ENCODE measurements at places on chromosomes 5 and 9.

- DNase-seq = no peak
Observed at GRCh38 chr9:35681341-35682002, 7.7 kb downstream of the CA9 start.

GRCh38 chr9:83633255-83633654 is 10.3 kb downstream of the IDNK start:
- no peak for DNase-seq

DNA sequence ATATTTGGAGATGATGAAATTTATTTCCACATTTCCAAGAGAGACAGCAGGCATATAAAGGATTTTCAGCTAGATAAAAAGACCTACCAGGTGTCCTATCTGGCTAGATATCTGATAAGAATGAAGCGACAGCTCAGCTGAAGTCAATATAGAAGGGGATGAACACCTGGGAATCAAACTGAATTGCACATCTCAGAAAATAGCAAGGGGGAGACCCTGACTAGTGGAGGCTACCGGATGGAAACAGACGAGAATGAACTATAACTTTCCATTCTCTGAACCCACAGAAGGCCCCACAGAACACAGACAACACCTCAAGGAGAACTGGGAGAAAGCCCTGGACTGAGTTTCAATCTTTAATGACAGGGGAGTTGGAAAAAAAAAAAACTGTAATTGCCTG is 51.1 kb downstream of the CPLANE1 start:
- no peak for DNase-seq

DNA sequence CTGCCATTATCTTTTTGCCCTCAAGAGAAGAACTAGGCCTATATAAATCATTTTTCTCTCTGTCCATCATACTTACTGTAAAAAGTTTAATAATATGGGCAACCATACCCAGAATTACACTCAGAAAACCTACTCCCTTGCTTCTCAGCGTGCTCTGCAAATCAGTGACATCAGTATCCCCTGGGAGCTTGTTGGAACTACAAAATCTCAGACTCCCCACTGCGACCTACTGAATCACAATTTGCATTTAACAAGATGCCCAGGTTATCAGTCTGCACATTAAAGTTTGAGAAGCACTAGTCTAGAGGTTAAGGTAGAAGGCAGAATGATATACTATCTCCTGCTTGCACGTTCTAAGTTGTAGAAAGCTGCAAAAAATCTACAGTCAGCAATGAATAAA is 127.2 kb downstream of the MLLT3 start:
- DNase-seq = no peak

- DNase-seq = no peak
Observed at GRCh38 chr5:55036477-55036876, 12.4 kb downstream of the GZMK start.

DNA sequence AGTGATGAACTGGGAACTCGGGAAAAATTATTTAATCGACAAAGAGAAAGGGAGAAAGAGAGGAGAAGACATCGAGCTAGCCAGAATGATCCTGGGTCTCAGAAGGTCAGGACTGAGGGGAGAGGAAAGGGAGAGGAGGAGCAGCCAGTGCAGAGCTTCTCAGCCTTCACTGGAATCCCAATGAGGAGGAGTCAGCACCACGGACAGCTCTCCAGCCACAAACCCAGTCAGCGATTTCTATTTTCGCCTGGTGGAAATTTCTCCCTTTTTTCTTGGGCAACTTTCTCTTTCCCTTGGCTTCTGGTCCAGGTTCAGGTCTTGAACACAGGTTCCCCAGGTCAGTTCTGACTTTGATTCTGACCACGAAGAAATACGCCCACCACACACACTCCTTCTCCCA is 1.6 kb upstream of the BRINP1 start:
- no peak for DNase-seq

DNA sequence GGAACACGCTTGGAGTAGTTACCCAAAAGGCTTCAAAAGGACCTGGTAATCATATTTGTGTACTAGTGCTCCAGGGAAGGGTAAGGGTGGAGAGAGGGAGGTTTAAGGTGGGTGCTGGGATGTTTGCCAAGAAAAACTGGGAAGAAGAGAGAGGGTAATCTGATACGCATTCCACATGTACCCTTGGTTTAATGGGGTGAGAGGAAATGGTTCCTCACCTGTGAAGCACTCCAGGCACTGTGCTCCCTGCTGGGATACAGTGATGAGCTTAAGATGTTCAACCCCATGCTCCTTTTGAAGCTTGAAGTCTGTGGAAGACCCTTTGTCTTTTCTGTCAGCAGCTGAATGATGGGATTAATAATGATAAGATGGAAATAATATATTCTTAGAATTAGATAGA is 98.4 kb downstream of the COX7C start:
- no peak for DNase-seq

- no peak for DNase-seq
Observed at GRCh38 chr9:114834386-114834785, 28.5 kb upstream of the TNFSF15 start.

DNA sequence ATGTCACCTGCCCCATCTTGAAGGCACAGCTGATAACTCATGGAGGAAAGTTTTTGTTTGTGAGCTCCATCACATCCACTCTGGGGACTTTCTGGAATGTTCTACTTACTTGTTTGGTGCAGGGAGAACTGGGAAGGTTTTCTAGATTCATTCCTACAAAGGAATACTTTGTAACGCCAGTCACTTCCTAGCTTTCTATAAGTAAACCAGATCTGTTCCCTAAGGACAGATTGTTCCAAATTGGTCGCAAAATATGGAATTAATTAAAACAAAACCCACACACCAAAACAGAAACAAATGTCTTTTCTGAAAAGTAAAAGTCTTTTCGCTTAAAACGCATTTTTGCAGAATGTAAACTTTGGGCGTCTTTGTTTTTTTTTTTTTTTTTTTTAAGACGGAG is 167.6 kb downstream of the PDZD2 start:
- DNase-seq = no peak

- no peak for DNase-seq
Observed at GRCh38 chr9:75651709-75652108, 238.8 kb upstream of the PCSK5 start.

DNA sequence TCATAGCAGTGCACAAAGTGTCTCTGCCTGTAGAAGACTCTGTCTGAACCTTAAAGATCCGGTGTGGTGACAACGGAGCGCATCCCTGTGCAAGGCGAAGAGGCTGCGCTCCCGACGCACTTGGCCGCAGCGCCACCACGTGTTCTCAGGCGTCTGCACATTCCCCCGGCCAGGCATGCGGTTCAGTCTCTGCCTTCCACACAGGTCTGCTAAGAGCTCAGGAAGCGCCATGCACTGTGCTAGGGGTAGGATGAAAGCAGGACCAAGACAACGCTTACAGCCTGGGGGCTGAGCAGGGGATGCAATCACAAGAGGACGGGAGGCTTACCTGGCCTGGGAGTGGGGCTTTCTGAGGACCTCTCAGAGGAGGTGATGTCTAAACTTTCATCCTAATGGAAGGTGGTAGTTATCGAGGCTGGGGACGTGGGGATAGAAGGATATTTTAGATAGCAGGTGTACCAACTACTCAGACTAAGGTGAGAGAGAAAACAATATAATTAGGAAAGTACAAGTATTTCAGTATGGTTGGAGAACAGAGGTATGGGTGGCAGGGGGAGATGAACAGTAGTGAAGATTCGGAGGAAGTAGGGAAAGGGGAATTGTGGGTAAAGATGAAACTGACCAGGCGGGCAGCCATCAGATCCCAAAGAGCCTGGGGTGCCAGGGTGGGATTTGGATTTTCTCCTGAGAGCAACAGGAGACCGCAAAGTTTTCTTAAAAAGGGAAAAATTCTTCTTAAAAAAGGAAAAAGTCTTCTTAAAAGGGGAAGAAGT is 13.3 kb downstream of the CAPSL start:
- DNase-seq = peak; percentile 79

- no peak for DNase-seq
Observed at GRCh38 chr5:100827481-100827889, 75.6 kb downstream of the ST8SIA4 start.

- no peak for DNase-seq
Observed at GRCh38 chr5:175159956-175160355, 284.0 kb downstream of the DRD1 start.

- DNase-seq = no peak
Observed at GRCh38 chr9:3823842-3824475, 298.2 kb upstream of the RFX3 start.

- DNase-seq = no peak
Observed at GRCh38 chr9:2764353-2764752, 47.0 kb downstream of the KCNV2 start.

- no peak for DNase-seq
Observed at GRCh38 chr5:37721447-37721871, 118.4 kb downstream of the GDNF start.

DNA sequence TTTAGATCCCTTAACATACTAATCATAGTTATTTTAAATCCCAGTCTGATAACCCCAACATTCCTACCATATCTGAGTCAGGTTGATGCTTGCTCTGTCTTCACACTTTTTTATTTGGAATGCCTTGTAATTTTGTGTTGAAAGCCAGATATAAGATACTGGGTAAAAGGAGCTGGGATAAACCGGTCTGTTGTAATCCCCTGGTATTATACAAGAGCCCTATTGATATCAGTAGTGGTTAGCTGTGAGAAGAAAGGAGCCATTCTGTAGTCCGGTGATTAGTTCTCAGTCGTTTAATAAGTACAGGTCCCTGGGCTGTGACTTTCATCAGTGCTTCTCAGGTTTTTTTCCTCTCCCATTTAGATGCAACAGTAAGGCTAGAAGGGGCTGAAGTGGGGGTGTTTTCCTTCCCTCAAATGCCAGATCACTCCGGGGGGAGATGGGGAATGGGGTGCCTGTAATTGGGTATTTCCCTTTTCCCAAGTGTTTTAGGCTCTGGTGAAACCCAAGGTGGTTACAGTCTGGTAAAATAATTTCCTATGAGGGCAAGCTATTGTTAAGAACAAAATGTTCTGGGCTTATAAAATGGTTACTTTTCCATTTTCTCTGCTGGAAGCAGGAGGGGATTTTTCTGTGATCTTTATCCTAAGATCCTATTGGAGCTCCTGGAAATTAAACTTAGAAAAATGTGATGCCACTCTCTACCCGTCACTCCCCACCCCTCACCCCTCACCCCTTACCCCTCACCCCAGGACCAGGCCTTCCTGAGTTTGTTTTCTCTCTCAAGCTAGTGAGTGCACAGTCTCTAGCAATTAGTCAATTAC is 72.7 kb downstream of the KCNN2 start:
- no peak for DNase-seq

GRCh38 chr5:39424736-39425637 is at the start of gene DAB2:
TSS of gene DAB2 (minus strand) at chr5:39424980. CDS start at chr5:39394320, 30,660 bp downstream.
- peak; percentile 56 for DNase-seq

- DNase-seq = no peak
Observed at GRCh38 chr5:62790348-62790747, 211.7 kb downstream of the LRRC70 start.

- DNase-seq = no peak
Observed at GRCh38 chr5:77086368-77086688, 757 bp downstream of the ZBED3 start.

DNA sequence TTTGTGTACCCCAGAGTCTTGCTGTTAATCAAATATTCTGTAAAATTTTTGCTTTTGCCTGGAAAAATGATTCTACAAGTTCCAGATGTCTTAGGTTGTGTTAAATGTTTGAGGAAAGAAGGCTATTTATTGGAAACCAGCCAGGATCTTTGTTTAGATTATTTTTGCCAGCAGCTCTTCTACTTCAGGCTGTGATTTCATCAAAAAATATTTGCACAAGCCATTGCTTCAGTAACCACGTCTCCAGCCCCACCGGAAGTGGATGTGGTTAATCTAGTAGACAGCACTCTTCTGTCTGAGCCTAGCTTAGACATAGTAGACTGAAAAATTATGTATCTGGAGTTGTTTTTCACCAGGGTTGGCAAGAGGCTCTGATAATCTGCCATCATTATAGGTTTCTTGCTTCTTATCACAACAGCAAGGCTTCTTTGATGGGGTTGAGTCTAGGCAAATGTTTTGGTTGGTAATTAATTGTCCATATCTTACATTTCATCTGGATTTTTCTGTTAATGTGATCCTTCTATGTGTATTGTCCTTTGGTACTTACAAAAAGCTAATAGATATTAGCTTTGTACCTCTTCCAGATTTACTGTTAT is 17.1 kb downstream of the KCTD16 start:
- DNase-seq = no peak

- DNase-seq = no peak
Observed at GRCh38 chr5:121816164-121816563, 35.5 kb upstream of the FTMT start.

GRCh38 chr5:111143910-111144309 is 51.8 kb downstream of the WDR36 start:
- peak; percentile 64 for DNase-seq

GRCh38 chr5:5182508-5183188 is 42.5 kb downstream of the ADAMTS16 start:
- no peak for DNase-seq

DNA sequence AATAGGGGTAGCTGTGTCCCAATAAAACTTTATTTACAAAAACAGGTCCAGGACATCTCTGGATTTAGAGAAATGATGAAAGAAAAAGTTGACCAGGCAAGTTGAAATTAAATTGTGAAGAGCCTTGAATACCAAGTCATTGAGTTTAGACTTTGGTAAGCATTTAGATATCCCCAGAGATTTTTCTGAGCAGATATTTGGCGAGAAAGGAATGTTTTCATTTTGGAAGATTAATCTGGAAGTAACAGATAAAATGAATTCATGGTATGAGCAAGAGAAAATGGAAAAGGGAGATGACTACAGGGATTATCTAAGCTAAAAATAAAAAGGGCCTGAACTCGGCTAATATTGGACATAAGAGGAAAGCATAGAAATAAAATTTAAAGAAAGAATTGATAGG is 157.6 kb downstream of the ACTL7B start:
- no peak for DNase-seq

- no peak for DNase-seq
Observed at GRCh38 chr9:75695921-75696320, 194.6 kb upstream of the PCSK5 start.

DNA sequence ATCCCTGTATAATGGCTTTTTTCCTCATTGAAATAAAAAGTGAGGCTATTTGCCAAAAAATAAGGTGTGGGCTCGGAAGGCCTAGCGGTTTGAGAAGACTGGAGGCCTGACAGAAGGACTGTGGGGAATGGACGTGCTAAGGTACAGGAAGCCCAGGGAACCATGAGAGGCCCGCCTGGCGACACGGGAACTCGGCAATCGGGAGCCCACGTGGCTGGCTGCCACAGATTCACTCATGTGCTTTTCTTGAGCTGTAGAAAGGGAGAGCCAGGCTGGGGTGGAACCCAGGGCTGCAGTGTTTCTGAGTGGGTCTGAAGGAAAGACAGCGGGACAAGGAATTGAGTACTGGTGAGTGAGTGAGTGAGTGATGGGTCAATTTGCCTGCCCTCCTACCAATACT is 11.9 kb upstream of the DDX41 start:
- DNase-seq = no peak

DNA sequence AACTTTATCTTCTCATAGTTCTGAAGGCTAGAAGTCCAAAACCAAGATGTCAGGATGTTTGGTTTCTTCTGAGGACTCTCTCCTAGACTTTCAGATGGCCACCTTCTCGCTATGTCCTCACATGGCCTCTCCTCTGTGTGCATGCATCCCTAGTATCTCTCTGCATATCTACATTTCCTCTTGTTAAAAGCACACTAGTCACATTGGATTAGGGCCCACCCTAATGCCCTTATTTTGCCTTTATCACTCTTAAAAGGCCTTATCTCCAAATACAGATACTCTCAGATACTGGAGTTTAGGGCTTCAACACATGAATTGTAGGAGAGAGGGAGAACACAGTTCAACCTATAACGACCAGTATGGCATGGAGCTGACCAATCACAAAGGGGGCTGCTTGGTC is 151.7 kb downstream of the PRELID2 start:
- no peak for DNase-seq

All from dorsolateral prefrontal cortex (tissue), 122 donors.